ENCODE measurements at places on chromosomes 4 and X.

DNA sequence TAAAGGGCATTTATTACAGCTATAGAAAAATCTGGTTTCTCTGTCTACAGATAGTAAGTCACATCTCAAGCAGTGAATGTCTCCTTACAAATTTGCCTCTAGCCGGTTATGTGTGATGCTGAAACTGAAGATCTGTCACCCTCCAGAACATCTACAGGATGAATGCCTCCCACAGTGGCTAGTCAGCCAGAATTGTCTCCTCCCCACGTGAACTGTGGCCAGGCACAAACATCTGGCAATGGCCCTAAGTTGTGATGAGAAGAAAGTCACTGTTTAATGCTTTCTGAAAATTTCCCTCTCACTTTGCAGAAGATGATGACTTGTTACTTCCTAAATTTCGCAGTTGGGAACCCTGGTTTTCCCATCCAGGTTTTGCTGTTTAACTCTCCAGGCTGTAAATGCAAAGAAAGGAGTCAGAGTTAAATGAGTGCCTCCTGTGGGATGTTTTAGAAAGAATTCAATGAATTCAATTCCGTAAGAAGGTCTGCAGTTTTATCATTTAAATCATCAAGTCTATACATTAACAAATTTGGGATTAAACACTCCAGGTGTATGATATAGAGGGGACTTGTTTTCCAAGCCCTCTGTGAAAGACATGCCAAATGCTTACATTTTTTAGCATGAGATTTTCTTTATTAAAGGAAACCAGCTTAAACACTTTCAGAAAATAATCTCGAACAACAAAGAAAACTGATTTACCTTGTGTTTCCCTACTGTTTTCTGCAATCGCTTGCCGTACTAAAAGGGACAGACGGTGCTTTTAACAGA is 55.4 kb upstream of the TLR3 start:
- DNase-seq, result no peak

- DNase-seq, result no peak
Observed at GRCh38 chrX:48792219-48792618, 5.8 kb downstream of the GATA1 start.

- DNase-seq, result no peak
Observed at GRCh38 chrX:37809970-37810369, 30.1 kb downstream of the CYBB start.

DNA sequence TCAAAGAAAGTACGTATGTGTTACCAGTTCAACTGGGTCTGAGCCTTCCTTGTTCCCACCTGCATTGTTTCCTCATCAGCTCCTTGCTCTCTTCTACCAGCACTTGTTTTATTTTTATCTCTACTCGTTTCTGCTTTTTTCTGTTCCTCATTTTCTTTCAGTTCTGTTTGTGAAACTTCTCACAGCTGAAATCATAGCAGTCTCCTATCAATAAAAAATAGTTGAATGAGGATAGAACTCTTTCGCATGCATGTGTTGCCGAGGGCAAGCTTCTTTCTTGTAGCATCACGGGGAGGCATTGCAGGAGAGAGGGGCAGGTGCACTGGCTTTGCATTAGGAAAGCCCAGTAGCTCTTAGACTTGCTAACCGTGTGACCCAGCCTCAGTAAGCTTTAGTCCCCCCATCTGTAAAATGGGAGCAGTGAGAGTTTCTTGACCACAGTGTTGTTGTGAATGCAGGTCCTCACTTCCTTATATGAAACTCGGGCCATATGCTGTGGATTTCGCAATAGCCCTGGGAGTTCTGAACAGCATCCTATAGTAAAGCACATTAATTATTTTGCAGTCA is 24.7 kb downstream of the OFD1 start:
- DNase-seq, result no peak

GRCh38 chrX:17009856-17010625 is 63.6 kb downstream of the REPS2 start:
- DNase-seq, result no peak

DNA sequence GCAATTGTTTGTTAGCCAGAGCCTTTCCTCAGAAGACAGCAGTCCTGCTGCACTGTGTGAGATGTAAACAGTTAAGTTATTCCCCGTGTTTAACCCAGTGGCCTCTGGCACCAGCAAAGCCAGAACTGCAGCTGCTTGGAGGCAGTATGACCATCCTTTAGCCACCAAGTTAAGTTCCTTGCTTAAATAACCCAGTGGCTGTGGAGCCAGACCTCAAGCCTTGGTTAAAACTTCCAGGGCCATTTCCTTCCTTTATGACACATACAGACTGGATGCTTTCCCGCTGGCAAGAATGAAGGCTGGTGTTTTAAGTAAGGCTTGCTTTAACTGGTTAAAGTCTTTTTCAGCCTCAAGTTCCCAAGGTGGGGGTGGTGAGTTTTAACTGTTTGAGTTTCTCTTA is 379.8 kb downstream of the DCAF12L2 start:
- DNase-seq, result no peak

DNA sequence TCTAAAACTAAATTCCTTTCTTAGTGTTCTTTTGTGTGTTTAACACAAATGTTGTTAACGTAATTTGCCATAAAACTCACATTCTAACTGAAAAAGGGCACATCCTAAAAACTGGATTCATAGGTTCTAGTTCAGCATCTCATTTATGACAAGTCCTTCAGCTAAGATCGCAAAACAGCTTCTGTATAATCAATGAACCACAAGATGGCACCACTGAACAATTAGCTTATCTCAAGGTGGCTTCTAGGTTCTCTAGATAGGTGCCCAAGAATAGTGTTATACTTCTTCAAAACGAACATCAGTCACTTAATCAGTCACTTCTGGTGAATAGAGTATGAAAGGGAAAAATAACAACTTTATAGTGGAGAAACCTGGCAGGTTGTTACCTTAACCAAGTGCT is 54.3 kb downstream of the NRK start:
- DNase-seq, result no peak

GRCh38 chr4:112284662-112285411 is 867 bp downstream of the TIFA start:
- DNase-seq, result no peak

GRCh38 chr4:16007471-16008095 is 44.6 kb upstream of the FGFBP2 start:
- DNase-seq, result no peak

GRCh38 chr4:7677799-7678301 is 243.1 kb upstream of the PSAPL1 start:
- no peak for DNase-seq

DNA sequence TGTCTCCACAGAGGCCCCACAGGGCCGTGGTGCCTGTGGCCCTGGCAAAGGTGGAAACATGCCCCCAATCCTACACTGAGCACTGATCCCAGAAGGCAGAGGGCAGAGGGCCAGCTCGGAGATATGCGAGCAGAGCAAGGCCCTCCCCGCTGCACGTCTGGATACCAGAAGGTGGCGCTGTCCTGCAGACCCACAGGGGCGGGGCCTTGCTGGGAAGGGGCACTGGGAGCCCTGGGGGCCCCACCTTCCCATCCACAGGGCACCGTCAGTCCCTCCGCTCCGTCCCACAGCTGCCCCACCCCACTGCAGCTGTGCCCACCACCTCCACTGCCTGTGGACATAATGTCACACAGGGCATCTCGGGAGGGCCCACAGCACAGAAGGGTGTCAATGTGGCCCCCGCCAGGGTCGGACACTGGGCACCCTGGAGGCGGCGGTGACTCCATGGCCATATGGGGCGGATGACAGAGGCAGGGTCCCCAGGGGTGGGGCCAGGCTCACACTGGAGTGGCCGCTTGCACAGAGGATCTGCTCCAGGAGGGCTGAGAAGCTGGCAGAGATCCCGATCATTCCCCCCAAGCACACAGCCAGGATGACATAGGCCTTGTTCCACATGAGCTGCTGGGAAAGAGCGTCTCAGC is 4.8 kb downstream of the SLC49A3 start:
- DNase-seq, result peak; percentile 36

DNA sequence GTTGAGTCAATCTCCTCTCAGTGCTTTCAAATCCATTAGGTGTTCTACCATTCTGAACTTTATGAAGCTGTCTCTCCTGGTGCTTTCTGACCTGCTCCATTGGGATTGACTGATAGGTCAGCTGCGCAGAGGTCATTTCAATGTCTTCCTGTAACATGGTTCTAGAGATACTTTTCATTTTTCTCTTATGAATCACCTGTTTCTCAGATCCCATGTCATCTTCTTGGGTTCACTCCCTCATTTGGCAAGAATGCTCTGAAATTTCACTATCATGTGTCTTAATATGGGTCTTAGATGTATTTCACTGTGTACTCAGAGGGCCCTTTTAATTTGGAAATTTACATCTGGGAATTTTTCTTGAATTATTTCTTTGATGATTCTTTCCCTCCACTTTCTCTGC is 13.8 kb upstream of the PGM2 start:
- no peak for DNase-seq

- DNase-seq, result peak; percentile 20
Observed at GRCh38 chr4:6032249-6033244, 14.3 kb upstream of the C4orf50 start.

- DNase-seq, result no peak
Observed at GRCh38 chrX:72107841-72108595, 23.7 kb downstream of the RTL5 start.

DNA sequence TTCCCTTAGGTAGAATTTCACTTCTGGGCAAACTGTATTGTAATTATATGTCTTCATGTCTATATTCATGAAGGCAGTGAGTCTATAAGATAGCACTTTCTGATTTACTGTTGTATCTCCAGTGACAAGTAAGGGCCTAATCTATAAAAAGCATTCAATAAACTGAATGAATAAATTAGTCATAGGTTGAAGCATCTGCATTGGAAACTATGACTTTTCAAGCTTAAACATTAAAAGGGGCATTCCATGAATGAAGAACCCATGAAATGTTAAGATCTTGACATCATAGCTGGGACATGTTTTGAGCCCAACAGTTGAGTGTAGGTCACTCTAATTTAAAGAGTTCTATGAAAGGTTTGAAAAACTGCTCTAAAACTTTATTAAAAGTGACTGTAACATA is 159.3 kb upstream of the LCORL start:
- no peak for DNase-seq

DNA sequence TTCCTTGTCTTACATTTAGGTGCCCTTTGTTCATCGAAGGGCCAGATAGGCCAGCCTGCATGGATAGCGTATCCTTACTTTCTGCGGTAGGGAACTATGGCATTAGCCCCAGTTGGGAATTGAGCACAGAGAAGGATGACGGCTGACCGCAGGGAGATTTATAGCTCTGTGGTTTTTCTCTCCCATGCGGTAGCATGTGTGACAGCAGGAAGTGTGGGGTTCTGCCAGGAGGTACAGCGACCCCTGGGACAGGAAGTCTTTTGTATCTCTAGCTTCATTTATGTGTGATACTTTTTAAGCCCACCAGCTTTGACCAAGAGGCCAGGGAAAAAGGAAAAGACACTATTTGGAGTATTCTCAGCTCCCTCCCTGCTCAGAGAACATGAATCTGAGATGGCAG is 33.1 kb downstream of the GAB3 start:
- no peak for DNase-seq

DNA sequence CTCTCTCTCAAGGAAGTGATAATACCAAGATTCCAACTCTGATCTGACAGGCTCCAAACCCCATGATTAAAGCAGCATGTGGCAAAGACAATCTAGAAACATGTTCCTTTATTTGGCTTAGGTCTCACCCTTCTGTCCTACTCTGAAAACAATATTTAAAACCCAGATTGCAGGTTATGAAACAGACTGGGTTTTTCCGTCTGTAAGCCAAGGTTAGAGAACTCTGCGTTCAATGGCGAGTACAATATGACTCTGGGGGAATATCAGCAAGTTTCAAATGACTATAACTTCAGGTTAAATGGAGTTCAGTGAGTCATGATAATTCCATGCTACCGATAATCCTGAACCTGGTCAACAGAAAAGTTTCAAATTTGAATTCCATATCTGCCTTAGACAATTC is 50.8 kb downstream of the ANAPC10 start:
- no peak for DNase-seq

GRCh38 chr4:128385683-128386304 is 98.2 kb upstream of the PGRMC2 start:
- DNase-seq, result no peak

- no peak for DNase-seq
Observed at GRCh38 chr4:7361280-7361895, 73.3 kb downstream of the PSAPL1 start.

- DNase-seq, result no peak
Observed at GRCh38 chr4:31193521-31193920, 473.4 kb downstream of the PCDH7 start.

DNA sequence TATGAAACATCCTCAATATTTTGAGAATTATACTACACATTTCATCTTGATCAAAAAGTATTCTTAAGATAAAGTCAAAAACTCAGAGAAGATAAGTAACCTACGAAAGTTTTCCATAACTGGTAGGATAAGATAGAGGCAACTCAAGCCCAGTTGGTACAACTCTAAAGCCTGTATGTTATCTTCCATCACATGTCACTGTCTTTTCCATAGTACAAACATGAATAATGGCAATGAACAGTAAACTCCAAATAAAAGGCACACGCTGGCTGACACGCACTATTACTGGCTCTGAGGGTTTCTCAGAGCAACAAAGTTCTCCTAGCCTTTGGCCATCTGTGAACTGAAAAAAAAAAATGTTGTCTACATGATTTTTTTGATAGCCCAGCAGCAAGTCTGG is 27.2 kb downstream of the LIN54 start:
- DNase-seq, result no peak

GRCh38 chrX:17005712-17006368 is 59.4 kb downstream of the REPS2 start:
- no peak for DNase-seq

GRCh38 chr4:112889619-112890527 is 159.6 kb upstream of the ANK2 start:
- no peak for DNase-seq

- no peak for DNase-seq
Observed at GRCh38 chr4:61555789-61556188, 355.7 kb downstream of the ADGRL3 start.

DNA sequence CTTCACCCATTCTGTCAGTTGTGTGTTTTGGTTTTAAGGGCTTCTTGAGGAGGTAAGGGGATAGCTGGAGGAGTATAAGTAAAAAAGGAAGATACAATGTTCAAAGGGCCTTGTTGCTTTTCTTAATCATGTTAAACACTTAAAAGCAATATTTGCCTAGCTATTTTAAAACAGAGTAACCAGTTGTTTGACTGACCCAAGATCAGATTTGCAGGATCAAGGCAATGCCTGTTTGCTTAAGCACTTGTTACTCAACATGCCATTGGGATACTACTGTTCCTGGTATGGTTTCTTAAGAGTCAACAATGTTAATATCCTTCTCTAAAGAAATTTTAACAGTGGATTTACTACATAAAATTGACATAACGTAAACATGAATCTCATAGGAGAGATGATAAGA is 2.6 kb downstream of the DCLK2 start:
- DNase-seq, result no peak

DNA sequence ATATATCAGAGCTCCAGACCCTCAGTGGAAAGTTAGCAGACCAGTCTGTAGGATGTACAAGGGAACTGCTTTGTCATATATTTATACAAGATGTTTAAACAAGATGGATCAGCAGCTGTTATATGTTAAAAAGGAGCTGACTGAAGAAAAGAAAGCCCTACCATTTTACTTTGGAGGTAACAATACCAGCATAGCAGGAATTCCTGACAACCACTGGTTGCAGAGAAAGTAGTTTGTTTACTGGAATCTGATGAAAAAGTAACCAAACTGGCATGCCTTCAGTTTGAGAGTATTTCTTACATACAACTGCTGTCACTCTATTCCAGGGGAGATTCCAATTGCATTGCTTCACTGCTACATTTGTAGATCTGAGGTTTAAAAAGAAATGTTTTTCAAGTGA is 49.5 kb upstream of the GABRQ start:
- DNase-seq, result no peak
